ENCODE measurements at places on chromosomes 2 and 18. TPM values are rescaled to one million over a fixed set of nuclear protein-coding genes. Genes with fewer than 3 reads are reported as not detected.

The CPO gene
- not detected for total RNA-seq

The TEX44 gene
- not detected for total RNA-seq

The POMC gene
- 7.8 TPM for total RNA-seq

The EML6 gene
- total RNA-seq: 3.0 TPM

The OTOS gene
- total RNA-seq: not detected

DNA sequence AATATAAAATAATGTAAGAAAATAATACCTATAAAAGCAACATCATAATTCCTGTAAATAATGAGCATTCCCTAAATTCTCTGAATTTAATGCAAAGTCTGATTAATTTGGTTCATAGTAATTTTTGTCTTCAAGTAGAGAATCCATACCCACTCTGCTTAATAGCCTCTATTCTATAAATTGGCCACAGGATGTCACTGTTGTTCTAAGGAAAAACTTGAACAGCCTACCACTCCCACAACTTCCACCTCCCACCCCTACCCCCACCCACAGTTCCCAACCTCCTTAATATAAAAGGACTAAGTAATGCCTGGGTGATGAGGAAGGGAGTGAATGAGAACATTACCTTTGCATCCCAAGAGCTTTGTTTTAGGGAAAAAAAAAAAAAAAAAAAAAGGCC is 27.2 kb upstream of the BBS5 start:
- no peak for DNase-seq

DNA sequence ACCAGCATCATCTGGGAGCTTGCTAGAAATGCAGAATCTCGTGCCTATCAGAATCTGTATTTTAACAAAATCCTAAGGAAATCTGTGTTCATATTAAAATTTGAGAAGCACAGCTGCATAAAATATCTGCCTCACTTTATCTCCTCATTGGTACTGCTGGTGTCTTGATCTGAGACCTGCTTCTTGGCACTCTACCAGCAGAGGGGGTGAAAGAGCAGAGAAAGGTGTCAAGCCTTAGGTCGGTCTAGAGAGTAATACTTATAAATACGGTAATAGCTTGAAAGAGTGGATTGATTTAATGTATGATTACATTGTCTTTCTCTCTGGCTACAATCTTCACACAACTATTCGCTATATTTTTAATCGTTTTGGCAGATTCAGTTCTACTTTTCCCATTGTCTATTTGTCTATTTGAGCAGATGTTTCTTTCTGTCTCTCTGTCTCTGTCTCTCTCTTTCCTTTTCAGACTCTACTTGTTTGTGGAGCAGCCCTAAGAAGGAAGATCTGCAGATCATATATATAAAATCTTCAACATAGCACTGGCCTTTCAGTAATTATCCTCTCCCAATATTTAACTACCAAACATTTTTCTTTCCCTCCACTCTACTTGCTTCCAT is 1.7 kb upstream of the GCG start:
- DNase-seq: peak; percentile 48

DNA sequence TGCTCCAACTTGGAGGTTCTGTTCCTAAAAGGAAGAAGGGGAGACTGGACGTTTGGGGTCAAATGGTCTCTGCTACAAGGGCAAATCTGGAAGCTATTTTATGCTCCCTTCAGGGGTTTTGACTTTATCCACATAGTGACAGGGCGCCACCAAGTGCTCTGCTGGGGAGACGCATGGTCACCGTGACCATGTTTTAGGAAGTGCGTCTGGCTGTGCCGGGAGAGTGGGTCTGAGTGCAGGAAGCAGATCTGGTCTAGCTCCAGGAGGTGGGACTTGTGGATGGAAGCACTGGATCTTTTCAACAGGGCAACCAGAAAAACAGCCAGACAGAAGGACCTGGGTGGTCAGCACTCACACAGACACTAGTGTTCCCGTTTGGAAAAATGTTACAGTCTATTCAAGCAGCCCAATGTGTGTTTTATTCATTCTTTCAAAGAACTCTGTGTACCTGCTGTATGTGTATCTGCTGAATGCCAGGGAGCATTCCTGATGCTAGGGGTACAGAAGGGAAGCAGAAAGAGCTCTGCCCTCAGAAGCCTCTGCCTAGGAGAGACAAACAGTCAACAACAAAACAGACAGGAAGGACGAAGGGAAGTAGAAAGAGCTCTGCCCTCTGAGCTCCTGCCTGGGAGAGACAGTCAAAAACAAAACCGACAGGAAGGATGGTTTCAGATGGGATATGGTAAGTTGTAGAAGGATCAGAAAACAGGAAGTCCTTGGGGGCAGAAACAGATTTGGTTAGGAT is 14.3 kb downstream of the IMPA2 start:
- DNase-seq: peak; percentile 62

DNA sequence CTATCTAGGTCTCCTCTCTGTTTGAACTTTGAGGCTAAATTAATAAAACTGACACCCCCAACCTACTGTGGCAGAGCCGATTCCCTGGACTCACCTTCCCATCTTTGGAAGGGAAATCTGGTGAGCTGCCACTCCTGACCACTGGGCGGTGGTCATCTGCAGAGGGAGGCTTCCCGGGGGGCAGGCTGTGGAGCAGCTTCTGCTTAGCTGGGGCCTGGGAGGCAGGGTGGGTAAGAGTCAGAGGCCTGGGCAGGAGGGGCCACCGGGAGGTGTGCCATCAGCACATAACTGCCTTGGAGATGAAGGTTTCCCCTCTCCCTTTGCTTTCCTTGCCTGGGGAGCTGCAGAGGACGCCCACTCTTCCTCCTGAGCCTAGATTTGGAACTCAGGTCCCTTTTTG is 2.3 kb upstream of the NPPC start:
- no peak for DNase-seq

DNA sequence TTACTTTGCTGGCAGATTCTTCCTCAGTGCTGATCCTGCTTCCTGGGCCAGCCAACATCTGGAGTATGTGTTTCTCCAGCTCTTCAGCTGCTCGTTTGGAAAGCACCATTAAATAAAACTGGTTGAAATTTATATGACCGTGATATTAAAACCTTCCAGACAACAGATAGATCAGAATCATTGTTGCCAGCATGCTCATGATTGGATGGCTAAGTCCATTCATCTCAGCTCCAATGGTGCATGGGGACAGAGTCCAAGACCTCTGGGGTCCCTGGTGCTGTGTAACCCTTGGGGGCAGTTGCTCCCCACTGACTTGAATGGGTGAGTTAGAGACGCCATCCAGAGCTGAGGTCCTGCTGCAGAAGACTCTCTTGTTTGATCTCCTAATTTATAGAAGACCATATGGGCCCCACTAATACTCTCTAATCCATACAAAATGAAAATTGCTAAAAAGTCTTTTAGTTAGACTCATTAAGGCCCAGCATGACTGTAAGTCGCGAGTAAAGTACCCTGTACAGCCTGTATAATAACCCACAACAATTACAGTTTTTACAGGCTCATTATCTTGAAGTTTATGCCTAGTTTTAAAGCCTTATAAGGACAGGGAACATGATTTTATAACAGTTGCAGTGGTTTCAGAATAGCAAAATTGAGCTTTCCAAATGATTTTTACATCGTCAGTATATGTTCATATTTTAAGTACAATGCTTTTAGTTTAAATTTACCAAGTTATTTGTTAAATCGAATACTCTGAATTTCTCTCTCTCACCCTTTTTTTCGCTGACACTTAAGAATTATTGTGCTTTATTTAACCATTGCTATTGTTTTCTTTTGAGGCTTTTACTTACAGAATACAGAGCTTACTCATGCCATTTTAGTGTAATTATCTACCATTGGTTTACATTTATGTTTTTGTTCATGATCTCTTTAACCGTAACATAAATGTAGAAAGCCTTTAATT is 60.0 kb downstream of the CABLES1 start:
- DNase-seq: no peak

DNA sequence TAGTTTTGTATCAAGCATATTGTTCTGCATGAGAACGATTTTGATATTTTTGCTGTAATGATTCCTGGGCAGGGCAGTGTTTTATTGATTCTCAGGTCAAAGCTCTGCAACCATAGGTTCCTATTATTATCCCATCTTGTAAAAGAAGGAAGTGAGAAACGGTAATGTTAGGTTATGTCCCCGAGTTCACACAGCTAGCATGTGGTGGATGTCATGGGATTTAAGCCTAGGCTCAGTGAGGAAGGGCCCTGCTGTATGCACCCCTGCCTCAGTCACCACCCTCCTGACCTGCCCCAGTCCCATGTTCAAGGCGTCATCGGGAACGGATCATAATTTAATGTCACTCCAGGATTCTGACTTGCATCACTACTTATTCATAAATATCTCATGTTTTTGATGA is 10.7 kb downstream of the ACP1 start:
- DNase-seq: no peak

Data from liver (tissue), 10 donors.